ENCODE measurements at places on chromosomes 3 and 15.

GRCh38 chr3:4674216-4674615 lies 181.1 kb downstream of the ITPR1 start:
- DNase-seq = no peak

DNA sequence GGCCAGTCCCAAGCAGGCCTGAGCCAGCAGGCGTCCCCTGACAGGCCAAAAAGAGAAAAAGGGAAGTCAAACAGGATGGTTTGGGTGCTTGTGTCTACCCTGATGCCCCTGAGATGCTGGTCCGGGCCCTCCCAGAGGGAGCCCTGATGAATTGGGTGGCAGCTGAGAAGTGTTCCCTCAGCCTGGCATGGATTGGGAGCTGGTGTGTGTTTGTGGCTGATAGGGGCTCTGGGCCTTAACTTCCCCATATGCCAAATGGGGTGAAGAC lies 1.4 kb downstream of the FBLN2 start:
- DNase-seq = no peak

DNA sequence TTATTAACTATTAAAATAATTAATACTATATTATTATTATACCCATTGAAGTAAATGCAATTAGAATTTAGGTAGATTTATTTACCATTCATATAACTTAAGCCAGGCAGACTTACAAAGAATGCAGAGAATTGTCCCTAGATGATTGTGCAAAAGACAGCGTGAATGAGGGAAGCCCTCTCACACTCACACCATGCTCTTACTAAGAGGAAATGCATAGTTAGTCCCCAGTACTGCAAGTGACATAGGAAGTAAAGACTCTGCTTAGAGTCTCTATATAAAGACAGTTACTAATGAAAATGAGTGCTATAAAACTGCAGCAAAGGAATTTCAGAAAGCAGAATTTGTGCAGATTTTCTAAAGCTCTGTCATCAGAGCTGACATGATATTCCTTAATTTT lies 270.4 kb downstream of the ZBBX start:
- DNase-seq = no peak

GRCh38 chr15:26182441-26182840 lies 319.3 kb upstream of the ATP10A start:
- DNase-seq = no peak

- DNase-seq = no peak
Observed at GRCh38 chr15:78626381-78626995, 5.7 kb upstream of the CHRNA3 start.

- no peak for DNase-seq
Observed at GRCh38 chr3:172208586-172209332, 169.4 kb downstream of the FNDC3B start.

DNA sequence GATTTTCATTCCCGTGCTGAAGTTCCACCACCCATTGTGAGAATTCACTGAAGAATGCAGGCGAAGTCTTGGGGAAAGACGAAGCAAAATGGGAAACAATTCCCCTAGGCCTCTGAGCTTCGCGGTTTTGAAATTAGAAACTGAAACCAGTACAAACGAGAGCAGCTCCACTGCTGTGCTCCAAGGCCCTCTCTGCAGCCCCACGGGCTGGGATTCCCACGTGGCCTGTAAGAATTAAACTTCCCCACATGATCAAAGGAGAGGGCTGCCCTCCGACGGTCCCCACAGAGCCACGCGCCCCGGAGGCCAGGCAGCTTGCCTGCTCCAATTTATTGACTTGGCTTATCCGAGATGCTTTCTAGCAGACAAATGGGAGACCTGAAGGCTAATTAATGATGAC lies 144.0 kb downstream of the GREM1 start:
- no peak for DNase-seq

- no peak for DNase-seq
Observed at GRCh38 chr3:26208201-26208600, 414.4 kb upstream of the LRRC3B start.

DNA sequence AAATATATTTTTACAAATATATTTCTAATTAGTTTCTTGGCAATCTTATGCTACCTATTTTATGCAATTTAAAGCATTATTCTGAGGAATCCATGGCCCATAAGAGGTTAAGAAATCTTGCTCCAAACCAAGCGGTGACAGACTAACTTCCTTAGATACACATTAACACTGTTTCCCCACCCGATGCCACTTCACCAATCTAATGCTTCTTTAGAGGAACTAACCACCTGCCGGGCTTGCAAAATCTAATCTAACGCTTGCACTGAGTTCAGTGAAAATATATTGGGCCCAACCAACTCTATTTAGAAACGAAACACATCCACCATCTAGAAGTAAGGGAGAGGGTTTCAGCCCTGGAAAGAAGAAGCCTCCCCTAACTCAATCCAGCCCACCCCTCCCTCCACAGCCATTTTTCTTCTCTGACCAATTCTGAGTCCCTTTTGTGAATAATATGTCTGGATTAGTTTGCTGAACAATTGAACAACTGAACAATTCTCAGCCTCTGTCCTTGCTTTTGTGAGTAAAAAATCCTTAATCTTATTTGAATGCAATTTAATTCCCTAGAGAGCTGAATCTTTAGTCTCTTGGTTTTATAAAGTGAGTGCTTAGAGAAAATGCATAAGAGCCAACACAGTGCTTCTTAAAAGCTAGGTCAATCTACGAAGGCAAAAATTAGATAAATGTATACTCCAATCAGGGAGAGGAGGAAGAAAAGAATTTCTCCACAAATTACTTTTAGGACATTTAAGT lies 150.4 kb upstream of the ADAMTS9 start:
- DNase-seq = no peak

- DNase-seq = no peak
Observed at GRCh38 chr3:25572919-25573385, 91.8 kb downstream of the TOP2B start.

DNA sequence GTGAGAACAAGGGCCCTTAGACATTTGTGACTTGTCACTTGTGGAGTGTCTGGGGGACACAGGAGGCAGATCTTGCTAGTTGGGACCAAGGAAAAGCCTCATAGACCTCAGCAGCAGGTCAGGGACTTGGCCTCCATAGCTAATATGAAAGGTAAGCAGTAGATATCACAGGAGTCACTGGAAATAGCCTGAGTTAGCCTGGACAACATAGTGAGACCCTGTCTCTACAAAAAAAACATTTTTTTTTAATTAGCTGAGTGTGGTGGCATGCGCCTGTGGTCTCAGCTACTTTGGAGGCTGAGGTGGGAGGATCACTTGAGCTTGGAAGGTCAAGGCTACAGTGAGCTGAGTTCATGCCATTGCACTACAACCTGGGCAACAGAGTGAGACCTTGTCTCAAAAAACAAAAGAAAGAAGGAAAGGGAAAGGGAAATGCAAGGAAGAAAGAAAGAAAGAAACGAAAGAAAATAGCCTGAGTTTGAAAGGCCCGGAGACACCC lies 37.1 kb upstream of the CLK3 start:
- DNase-seq = no peak

- no peak for DNase-seq
Observed at GRCh38 chr15:78369161-78369560, 29.0 kb downstream of the CRABP1 start.

- no peak for DNase-seq
Observed at GRCh38 chr3:86658876-86659275, 332.1 kb downstream of the VGLL3 start.

GRCh38 chr15:88872106-88872505 lies 23.2 kb downstream of the HAPLN3 start:
- DNase-seq = no peak

DNA sequence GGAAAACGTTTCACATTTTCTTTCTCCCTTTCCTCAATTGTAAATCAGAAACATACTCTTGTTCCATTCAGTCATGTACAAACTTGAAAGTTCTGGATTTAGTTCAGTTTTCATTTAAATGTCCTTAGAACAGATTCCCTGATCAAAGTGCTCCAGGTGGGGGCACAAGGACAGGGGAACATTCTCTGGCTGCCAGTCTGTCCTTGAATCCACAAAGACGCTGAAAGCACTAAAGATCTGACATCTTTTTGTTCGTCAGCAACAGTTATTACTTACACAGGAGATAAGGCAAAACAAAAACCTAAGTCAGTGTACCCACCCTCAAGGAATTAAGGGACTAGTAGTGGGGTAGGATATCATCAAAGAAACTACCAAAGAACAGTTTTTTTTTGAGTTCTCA lies 139.2 kb downstream of the GHSR start:
- no peak for DNase-seq

- no peak for DNase-seq
Observed at GRCh38 chr15:50138391-50138790, 19.4 kb upstream of the ATP8B4 start.

DNA sequence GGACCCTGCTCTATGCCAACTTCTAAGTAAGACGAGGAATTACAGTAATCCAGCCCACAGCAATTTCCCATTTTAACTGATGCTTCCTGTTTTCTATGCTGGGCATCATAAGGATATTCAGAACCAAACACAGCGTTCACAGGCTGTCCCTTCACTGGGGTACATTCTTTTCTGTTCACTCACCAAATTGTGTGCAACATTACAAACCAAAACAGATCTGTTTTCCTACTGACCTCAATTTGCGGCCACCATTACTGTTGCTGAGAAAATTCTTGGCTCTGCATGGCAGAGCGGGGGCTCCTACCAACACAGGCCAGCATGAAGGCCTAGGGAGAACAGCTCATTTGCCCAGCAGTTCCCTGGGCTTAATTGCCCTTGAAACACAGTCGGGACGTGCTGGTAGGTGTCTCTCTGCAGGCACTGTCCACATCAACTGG lies 76.5 kb downstream of the MYO1E start:
- no peak for DNase-seq

GRCh38 chr3:72092778-72093177 lies 307.8 kb upstream of the PROK2 start:
- no peak for DNase-seq

GRCh38 chr15:100112061-100112420 lies 229.7 kb downstream of the ADAMTS17 start:
- peak; percentile 40 for DNase-seq

DNA sequence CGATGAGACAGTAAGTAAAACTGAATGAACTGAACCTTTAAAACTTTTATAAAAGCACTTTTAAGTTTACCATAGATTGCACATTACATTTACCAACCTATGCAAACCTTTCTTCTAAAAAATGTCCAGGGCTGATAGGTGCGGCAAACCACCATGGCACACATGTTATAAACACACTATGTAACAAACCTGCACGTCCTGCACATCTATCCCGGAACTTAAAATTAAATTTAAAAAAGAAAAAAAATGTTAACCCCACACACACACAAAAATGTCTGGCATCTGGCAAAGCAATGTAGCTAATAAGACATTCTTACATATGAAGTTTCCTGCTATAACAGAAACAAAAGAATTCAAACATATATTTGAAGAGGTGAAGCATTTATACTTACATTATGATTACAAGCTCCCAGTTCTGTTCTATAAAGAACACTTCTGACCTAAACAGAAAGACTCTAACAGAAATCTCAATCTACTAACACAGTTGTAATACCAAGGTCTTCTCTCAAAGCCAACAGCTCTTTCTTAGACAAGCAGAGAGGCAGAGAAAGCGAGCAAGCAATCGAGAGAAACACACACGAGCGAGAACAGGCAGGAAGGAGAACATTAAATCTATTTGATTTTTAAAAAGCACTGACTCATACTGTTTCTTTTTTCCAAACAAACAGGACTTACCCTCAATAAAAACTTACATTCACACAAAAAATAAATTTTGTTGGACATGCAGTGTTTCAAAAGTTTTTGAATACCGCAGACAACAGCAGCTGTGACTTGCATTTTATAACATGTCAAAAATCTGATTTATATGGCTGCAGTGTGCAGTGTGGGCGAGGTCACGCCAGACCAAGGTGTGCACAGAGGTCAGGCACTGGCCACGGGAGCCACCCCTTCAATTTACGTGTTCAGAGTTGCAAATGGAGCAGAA lies at the start of gene NRG4:
TSS of gene NRG4 (minus strand) at position 798 of the 925 bp plus-strand sequence. CDS start 1,194 bp downstream, outside the sequence.
- DNase-seq = no peak

DNA sequence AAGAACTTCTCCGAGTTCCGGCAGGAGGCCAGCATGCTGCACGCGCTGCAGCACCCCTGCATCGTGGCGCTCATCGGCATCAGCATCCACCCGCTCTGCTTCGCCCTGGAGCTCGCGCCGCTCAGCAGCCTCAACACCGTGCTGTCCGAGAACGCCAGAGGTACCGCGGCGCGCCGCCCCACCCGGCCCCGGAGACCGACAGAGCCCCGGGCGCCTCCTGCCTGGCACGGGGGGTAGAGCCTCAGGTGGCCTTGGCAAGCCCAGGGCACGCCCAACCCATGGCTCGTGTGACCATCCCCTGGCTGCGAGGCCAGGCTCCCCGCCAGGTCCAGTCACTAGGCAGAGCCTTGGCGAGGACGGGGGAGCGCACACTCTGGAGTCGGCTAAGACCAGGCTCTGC lies 134.1 kb downstream of the LRRK1 start:
- no peak for DNase-seq

- DNase-seq = no peak
Observed at GRCh38 chr3:195085356-195086130, 185.4 kb downstream of the XXYLT1 start.

Measured in activated T-cell treated with anti-CD3 and anti-CD28 coated beads, Interleukin-2, amount 50 U/mL, for 24 hours (primary cell).